ENCODE measurements at places on chromosomes 5 and 9.

- DNase-seq, result no peak
Observed at GRCh38 chr5:3715062-3715461, 119.4 kb downstream of the IRX1 start.

GRCh38 chr9:126698251-126698650 is 84.5 kb downstream of the LMX1B start:
- peak; percentile 17 for DNase-seq

DNA sequence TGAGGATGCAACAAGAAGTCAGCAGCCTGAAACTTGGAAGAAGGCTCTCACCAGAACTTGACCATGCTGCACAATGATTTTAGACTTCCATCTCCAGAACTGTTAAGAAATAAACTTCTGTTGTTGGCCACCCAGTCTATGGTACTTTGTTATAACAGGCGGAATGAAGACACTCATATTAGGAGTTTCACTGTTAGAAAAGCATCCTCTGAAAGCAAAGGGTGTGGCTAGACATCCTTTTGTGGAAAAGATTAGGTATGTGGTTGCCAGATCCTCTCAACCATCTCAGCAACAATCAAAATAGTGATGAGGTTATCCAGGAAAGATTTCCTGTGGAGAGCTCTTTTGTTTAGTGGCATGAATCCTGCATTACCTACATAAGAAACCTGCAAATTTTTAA is 20.7 kb downstream of the ITGA2 start:
- no peak for DNase-seq

- no peak for DNase-seq
Observed at GRCh38 chr5:2550509-2550908, 201.0 kb downstream of the IRX2 start.

- no peak for DNase-seq
Observed at GRCh38 chr9:37732086-37732741, 21.4 kb upstream of the TRMT10B start.

- DNase-seq, result no peak
Observed at GRCh38 chr5:168772316-168772961, 193.3 kb upstream of the PANK3 start.

DNA sequence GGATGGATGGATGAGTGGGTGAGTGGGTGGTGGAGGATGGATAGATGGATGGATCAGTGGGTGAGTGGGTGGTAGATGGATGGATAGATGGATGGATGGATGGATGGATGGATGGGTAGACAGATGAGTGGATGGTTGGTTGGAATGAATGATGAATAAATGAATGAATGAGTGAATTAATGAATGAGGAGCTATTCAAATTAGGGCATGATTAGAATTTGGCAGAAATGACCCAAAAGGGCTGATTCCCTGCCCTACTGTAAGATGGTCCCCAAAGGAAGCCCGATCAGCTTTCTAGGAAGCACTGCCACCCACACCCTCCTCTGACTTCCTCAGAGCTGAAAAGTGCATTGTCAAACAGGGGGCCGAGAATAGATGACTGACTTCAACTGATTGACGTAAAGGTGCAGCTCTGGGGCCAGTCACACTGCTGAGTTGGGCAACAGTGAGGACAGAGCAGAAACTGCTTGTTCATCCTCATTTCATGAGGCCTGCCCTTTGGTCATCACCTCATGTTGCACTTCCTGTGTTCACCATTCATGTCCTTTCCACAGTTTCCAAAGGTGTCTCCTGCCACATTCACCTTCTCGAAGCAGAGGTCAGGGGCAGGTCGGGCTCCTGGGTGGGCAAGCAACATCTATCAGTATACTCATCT is 34.3 kb downstream of the NIPAL4 start:
- DNase-seq, result no peak

DNA sequence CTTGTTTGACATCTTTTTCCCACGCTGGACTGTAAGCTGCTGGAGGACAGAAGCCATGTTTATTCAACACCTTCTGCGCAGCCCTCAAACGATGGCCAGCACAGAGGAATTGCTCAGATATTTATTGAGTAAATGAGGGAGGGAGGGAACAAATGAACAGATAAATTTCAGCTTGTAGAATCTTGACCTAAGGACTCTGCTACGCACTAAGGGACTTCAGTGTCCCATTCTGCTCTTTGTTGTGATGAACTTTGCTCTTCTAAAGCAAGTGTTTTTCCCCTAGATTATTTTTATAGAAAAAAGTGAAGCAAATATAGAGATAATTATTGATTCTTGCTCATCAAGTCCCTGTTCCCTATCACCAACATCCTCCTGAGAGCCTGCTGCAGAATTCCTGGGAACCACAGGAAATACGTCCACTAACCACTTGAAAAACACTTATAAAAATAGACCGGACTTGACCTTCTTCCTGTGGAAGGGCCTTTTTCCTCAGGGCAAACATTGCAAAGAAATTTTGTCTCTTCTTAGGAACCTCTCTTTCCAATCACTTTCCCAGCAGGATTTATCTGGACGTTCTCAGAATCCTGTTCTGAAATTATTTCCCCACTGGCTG is 54.9 kb downstream of the FGF1 start:
- DNase-seq, result no peak

GRCh38 chr9:93231716-93232115 is 47.8 kb downstream of the WNK2 start:
- DNase-seq, result no peak

- DNase-seq, result no peak
Observed at GRCh38 chr5:82367930-82368329, 89.8 kb upstream of the RPS23 start.

DNA sequence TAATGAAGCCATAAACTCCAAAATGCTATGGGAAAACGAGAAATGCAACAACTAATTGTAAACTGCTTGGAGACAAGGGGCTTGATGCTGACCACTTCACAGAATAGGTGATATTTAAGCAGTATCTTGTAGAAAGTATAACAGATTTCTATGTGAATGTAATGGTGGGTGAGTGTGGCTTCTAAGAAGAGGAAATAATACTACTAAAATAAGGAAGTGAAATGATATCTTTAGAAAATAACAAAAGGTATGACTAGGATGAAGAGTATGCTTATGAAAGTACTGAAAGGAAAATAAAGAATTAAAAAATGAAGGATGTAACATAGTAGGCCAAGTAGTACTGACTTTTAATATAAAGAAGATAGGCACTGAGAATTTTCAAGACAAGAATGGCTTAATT is 94.2 kb downstream of the AGTPBP1 start:
- no peak for DNase-seq

All from dorsolateral prefrontal cortex (tissue), 122 donors.